ENCODE measurements at places on chromosomes 5 and 9.

- no peak for DNase-seq
These were observed 261.1 kb downstream of the MED10 start for GRCh38 chr5:6117212-6117611.

DNA sequence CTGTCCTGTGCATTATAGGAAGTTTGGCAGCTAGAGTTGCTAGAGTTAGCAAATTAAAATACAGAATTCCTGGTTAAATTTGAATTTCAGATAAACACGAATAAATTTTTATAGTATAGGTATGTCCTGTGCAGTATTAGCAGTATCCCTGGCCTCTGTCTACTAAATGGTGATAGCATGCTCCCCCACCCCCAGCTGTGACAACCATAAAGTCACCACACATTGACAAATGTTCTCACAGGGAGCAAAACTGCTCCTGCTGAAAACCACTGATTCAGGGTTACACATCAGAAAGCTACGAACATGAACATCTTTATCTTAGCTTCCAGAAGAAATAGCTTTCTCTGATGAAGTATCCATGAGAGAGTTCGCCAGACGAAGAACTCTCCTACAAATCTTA lies 91.8 kb upstream of the CCDC112 start:
- no peak for DNase-seq

DNA sequence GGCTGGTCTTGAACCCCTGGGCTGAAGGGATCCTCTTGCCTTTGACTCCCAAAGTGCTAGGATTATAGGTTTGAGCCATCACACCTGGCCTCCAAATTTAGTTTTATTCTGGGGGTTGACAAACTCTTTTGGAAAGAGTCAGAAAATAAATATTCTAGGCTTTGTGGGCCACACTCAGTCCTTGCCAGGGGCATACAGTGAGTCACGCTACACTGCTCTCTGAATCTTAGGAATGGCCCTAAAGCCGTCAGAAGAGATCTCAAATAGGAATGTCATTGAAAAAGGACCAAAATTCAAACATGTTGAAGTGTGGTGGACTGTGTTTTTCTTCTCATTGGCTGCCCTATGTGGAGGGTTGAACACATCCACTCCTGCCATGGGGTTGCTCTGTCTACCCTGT lies 127.7 kb upstream of the BASP1 start:
- no peak for DNase-seq

DNA sequence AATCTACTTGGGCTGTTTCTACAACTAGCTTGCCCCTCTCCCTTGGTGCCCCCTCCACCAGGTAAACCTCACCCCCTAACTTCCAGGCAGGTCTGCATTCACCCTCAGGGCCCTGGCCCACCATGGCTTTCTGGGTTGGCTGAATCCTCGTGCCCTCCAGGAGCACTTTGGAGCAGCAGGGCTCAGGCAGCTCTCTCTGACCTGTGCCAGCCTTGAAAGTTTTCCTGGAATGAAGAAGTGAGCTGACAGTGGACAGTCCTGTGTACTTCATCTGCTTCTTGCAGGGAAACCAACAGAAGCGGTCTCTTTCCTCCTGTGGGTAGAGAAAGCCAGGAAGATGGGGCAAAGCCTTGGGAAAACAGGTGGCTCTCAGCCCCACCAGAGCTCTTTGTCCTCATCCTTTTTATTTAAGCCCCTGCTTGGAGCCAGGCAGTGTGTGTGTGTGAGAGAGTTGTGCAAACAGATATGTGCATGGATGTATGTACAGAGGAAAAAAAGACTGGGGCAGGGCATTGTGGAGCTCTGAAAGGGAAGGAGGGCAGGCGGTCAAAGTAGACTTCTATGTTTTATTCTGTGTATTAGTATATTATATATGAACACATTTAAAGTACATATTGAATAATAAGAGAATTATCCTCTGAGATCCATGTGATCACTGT lies 62.3 kb upstream of the SPRY4 start:
- DNase-seq, result no peak

DNA sequence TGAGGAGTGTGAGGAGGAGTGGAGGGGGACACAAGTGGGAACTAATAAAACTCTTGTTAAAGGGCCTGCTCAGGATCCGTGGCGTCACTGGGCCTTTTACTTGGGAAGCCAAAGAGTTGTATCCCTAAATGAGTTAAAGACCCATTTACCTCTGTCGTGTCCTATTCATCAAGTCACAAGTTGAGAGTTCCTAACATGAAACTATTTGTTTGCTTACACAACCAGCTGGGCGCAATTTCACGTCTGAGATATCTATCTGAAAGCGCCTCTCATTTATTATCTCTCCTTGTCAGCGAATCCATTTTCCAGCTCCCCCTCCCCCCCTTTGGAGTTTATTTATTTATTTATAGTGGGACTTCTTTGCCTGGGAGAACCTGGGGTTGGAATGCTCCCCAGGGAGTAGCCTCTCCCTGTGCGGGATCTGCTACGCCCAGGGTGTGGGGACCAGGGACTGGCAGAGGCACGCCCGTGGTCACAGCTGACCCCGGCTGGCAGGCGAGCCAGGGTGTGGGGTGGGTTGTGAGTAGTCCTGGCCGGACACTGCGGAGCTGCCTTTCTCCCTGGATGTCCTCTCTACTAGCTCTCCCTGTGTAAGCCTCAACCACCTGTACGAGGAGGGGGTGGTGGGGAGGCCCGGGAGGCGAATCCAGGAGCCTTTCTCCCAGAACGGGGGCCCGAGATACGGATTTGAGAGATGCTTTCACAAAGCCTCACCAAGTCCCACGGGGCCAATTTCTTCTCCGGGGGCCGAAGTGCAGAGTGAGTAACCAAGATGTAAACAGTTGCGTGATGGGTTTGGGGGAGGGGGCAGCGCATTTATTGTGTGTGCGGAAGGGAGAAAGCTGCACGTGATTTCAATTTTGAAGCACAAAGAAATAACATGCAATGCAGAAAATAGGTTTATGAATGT lies 15.3 kb downstream of the NR2F1 start:
- no peak for DNase-seq

- DNase-seq, result no peak
These were observed 186.7 kb downstream of the MARCHF11 start for GRCh38 chr5:15992918-15993317.

- DNase-seq, result no peak
These were observed 444.6 kb downstream of the ZNF608 start for GRCh38 chr5:124301850-124302249.

GRCh38 chr5:5145651-5146529 lies 5.8 kb downstream of the ADAMTS16 start:
- DNase-seq, result no peak

GRCh38 chr5:140575309-140575708 lies 10.7 kb downstream of the SLC35A4 start:
- DNase-seq, result no peak

DNA sequence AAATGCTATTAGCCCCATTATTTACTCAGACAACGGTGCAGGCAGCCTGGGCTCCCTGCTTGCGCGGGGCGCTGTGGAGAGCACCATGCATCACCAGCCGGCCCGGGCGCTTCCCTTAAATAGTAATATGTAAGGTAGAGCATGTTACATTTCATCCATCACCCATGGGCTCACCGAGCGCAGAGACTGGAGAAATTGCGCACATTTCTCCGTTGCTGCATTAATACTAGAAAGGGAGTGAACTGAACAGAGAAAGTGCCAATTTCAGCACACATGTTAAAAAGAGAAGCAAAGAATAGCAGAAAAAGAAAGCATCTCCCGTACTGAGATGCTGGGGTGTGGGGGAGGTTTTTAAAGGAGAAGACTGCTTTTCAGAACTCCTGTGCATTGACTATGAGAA lies 400.3 kb downstream of the ZSWIM6 start:
- no peak for DNase-seq

DNA sequence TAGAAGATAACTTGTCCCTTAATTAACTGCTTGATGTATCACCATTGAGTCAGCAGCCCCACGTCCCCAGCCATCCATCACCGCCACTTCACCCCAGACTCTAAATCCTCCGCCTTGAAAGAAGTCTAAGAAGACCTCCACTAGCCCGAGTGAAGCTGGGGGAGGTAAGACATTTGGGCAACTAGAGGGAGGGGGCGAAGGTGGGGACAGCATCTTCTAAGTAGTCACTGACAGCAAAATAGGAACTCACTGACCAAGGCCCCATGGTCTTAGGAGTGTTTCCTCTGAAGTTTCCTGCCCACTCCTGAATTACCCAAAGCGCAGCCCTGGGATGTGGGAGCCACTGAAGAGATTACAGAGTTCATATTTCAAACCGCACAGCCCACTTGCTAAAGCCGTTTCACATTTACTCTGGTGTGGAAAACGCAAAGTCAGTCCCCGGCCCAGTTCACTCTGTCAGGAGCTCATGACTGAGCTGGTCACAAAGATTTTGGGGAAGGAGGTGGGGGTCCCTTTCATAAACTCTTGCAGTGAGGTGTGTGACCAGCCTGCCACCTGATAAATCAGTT lies 107.4 kb downstream of the LHFPL2 start:
- no peak for DNase-seq

GRCh38 chr9:70614786-70615463 lies 200.5 kb upstream of the KLF9 start:
- no peak for DNase-seq

- no peak for DNase-seq
These were observed 52.9 kb downstream of the TMC1 start for GRCh38 chr9:72574156-72574810.

DNA sequence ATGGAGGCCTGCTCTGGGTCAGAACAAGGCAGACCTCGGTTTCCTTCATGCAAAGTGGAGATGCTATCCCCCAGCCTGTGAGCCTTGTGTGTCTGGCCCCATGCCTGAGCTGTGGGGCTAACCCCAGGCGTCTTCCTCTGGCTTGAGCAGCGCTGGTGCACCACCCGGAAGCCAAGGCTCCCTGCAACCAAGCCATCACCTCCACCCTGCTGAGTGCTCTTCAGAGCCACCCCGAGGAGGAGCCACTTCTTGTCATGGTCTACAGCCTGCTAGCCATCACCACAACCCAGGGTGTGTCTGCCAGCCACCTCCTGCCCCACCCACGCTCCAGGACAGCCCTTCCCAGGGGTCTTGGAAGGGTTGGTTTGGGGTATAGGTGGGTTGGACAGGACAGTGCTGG lies 16.2 kb downstream of the REXO4 start:
- no peak for DNase-seq

- DNase-seq, result no peak
These were observed 34.1 kb upstream of the NPR3 start for GRCh38 chr5:32677023-32677422.

DNA sequence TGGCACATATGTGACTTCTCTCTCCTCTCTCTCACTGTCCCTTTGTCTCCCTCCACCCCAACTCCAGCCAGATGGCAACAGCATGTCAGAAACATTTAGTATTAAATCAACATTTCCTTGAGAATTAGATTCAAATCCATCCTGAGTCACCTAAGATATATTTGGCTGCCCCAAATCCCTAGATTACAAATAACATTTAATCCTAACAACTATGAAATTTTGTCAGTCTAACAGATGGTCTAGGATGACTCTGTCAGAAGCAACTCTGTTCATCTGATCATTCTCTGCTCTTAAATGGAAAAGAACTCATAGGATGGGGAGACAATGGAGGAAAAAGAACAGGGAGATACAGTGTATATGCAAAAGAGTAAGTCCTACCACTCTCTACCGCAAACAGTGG lies 201.2 kb downstream of the TSSK1B start:
- no peak for DNase-seq

- no peak for DNase-seq
These were observed 170.7 kb upstream of the SPRY4 start for GRCh38 chr5:142495531-142495930.

GRCh38 chr9:133576031-133576874 lies 32.9 kb downstream of the FAM163B start:
- no peak for DNase-seq

GRCh38 chr9:135212961-135213360 lies 125.5 kb downstream of the OLFM1 start:
- no peak for DNase-seq

Measured in stimulated activated CD8-positive, alpha-beta memory T cell treated with anti-CD3 and anti-CD28 coated beads, Interleukin-4, amount 100 ng/mL, for 24 hours (primary cell).